ENCODE measurements at places on chromosomes 2 and 18.

GRCh38 chr2:58449286-58450010, 208.3 kb upstream of the FANCL start:
- DNase-seq, result no peak
- H3K27me3 ChIP-seq, result no peaks in the 10 kb centered on the region
- H3K4me1 ChIP-seq, result no peaks in the 10 kb centered on the region
- no peak overlapping the region for H3K4me3 ChIP-seq
- H3K27ac ChIP-seq, result no peak overlapping the region

DNA sequence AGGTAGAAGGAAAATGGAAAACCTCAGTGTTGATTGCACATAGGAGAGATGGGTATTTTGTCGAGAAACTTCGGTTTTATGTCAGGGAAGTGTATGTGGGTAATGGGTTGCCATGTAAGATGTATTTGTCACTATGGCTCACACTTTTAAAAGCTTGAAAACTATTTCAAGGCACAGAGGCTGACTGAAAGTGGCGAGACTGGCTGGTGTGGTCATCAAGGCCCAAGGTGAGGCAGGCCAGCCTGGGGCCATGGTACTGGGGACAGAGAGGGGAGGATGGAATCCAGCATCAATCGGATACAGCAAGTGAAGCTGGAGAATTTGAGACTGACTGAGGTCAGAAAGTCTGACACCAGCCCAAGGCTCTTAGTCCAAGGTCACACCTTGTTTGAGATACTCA, 77.2 kb upstream of the MCFD2 start:
- no peaks in the 10 kb centered on the region for H3K27me3 ChIP-seq
- peaks cover 55% of the 10 kb centered on the region for H3K36me3 ChIP-seq
- no peak overlapping the region for H3K4me3 ChIP-seq
- peaks cover 27% of the 10 kb centered on the region for H3K4me1 ChIP-seq
- DNase-seq, result no peak

DNA sequence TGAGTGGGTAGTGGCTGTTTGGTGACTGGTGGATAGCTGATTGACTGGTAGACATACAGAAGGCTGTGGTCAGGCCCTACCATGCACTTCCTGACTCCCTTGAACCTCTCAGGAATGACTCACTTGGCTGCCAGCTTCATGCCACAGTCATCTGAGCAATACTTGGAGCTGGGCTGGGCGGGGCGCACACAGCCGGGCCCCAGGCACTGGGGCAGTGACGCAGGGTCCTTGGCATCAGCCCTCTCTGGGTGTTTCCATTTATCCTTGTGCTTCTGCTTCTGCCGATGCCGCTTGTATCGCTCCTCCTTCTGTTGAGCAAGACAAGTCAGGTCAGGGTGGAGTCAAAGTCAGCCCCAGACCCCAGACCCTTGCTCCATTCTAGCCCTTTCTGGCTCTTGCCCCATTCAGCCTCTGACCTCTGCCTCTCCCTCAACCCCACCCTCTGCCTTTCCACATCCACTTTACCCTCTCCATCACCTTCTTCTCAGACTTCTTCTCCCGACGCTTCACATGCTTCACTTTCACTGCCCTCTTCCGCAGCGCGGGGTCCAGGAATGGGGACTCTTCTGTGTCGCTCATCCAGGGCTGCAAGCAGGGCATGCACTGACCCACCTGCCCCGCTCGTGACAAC, 3.0 kb upstream of the MBD1 start:
- peaks cover 33% of the 10 kb centered on the region for H3K36me3 ChIP-seq
- no peak overlapping the region for H3K27ac ChIP-seq
- H3K4me1 ChIP-seq, result peaks cover 30% of the 10 kb centered on the region
- no peak overlapping the region for H3K4me3 ChIP-seq

GRCh38 chr2:135475128-135475527, 55.9 kb downstream of the ZRANB3 start:
- H3K27me3 ChIP-seq, result no peaks in the 10 kb centered on the region
- H3K4me1 ChIP-seq, result no peaks in the 10 kb centered on the region
- no peak overlapping the region for H3K4me3 ChIP-seq
- no peak for DNase-seq
- no peak overlapping the region for H3K27ac ChIP-seq

DNA sequence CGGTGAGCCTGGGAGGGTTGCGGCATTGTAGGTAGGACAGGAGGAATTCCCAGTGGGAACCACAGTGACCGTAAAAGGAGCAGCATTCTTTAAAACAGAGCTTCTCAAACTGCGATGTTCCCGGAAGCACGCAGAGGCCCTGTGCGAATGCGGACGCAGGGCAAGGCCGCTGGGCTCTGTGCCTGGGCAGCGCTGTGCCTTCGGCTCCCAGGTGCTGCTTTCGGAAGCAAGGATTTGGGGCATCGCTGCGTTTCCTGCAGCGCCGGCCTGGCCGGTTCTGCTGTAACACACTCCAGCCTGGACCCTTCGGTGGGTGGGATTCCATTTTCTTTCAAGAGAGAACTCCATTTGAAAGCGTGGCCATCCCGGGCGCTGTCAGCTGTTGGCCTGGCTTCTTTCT, 118.6 kb downstream of the PTGR3 start:
- H3K4me3 ChIP-seq, result no peak overlapping the region
- no peaks in the 10 kb centered on the region for H3K27me3 ChIP-seq
- H3K36me3 ChIP-seq, result no peaks in the 10 kb centered on the region
- DNase-seq, result no peak

- DNase-seq, result no peak
- no peak overlapping the region for H3K4me3 ChIP-seq
- no peaks in the 10 kb centered on the region for H3K4me1 ChIP-seq
- no peaks in the 10 kb centered on the region for H3K36me3 ChIP-seq
- H3K27ac ChIP-seq, result no peak overlapping the region
These were observed 33.5 kb upstream of the GNAL start for GRCh38 chr18:11655606-11655932.

GRCh38 chr2:237253046-237253702, 160.8 kb downstream of the COL6A3 start:
- no peak overlapping the region for H3K27ac ChIP-seq
- H3K4me3 ChIP-seq, result no peak overlapping the region
- no peak for DNase-seq
- H3K36me3 ChIP-seq, result no peaks in the 10 kb centered on the region
- no peaks in the 10 kb centered on the region for H3K27me3 ChIP-seq

GRCh38 chr18:3027370-3027891, 14.5 kb upstream of the LPIN2 start:
- DNase-seq, result no peak
- H3K36me3 ChIP-seq, result no peaks in the 10 kb centered on the region
- no peaks in the 10 kb centered on the region for H3K27me3 ChIP-seq
- H3K4me3 ChIP-seq, result no peak overlapping the region
- H3K27ac ChIP-seq, result peak overlapping the region; percentile 27

DNA sequence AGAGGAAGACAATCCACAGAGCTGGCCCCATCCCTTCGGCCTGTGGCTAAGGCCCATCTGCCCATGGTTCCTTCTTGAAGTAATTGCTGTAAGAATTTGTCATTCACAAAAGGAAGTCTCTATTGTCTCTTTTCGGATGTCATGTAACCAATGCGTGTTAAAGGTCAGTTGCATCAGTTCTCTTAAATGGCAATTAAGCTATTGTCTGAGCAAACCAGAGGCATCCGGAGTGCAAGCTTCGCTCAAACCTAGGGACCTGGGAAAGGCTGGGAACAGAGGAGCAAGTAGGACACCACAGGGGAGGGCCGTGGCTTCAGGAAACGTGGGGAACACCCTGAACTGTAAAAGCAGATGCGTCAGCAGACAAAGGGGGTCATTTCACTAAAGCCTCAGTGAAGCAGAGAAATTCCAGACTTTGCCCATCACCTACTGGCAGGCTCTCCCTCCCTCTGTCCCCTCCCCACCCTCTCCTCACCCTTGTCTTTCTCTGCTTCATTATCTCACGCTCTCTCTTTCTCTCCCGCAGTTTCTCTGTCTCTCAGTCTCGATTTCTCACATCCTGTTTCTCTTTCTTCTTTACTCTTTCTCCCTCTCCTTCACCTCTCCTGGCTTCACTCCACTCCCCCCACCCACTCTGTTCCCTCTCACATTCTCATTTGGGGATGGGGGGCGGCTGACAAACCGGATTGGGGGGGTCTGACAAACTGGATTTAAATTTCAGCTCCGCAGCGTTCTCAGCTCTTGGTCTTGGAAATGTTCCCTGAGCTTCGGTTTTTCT, 204.6 kb upstream of the TNP1 start:
- no peak overlapping the region for H3K4me3 ChIP-seq
- no peaks in the 10 kb centered on the region for H3K4me1 ChIP-seq
- H3K27me3 ChIP-seq, result no peaks in the 10 kb centered on the region
- H3K36me3 ChIP-seq, result no peaks in the 10 kb centered on the region
- DNase-seq, result no peak
- no peak overlapping the region for H3K27ac ChIP-seq

- no peaks in the 10 kb centered on the region for H3K27me3 ChIP-seq
- H3K4me1 ChIP-seq, result no peaks in the 10 kb centered on the region
- no peak overlapping the region for H3K4me3 ChIP-seq
- no peak overlapping the region for H3K27ac ChIP-seq
These were observed 13.0 kb upstream of the APCDD1 start for GRCh38 chr18:10441472-10441871.
